Stimulated activated CD4-positive, alpha-beta T cell treated with anti-CD3 and anti-CD28 coated beads, Interleukin-15, amount 100 ng/mL, for 1 hour (primary cell): ENCODE measurements at places on chromosomes 2 and 18.

GRCh38 chr2:177306550-177306949, 42.0 kb upstream of the NFE2L2 start:
- DNase-seq, result no peak

DNA sequence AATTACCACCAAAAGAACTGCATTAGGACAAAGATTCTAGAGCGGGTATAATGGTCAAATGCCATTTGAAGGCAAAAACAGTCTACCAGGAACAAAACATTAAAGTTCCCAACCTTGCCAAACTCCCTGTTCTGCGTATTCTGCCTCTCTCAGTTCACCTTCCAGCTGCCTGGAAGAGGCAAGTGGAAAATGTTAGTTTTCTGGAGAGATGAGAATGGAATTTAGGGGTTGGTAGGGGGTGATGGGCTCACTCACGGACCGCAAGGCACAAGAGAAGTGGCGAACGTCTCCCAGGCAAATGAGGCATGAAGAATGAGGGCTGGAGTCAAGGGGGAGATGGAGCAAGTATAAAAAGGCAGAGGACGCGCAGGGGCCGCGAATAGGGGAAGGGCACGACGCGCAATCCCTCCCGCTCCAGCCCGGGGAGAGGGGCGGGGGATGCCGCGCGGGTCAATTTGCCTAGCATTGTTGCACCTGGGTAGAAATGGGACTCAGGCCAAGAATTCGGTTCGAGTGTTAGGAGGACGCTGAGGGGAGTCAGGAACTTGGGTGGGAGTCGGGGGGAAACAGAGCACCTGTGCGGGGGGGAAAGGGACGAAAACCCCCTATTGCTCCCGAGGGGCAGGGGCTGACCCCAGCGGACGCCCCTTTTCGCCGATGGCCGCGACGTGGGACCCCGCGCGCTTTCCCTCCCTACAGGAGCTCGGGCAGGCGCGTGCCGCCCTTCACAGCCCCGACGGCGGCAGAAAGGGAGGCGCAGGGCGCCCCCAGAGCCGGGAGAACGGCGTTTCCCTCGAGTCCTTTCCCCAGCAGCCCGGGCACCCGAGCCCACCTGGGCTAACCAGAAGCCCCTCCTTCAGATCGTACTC, 573 bp downstream of the PAIP2B start:
- DNase-seq, result peak; percentile 3

GRCh38 chr18:486929-487740, 13.4 kb downstream of the COLEC12 start:
- DNase-seq, result no peak

DNA sequence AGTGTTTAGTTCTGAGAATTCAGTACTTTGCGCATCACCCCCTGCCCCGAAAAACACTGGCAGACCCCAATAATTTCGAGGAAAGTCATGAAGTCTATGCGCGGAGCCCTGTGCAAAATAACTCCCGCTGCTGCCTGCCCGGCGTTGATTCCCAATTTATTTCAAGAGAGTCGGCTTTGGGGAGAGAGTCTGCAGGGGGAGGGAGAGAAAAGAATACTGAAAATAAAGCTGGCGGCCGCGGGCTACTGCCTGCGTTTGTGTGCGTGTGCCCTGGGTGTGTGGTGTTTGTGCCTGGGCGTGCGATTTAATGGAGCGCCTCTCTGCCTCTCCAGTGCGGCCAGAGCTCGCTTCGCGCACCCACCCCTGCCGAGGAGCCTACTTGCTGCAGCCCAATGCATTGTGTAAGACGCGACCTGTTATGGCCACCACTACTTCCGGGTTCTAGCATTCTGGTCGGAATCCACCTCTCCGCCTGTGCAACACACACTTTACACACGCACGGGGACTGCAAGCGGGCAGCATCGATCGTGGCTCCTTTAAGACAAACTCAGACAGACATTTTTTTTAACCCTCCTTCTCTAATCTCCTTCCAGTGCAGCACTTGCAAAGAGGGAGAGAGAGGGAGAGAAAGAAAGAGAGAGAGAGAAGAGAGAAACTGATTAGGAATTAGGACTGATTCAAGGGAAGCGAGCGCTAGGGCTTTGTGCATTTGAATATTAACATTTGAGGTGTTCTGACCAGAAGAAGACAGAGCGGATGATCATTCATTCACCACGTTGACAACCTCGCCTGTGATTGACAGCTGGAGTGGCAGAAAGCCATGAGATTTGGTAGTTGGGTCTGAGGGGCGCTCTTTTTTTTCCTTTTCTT, at the start of gene MEIS1:
Gene MEIS1 (plus strand): TSS at position 447 of the 870 bp plus-strand sequence. CDS start 732 bp downstream, outside the sequence.
- DNase-seq, result no peak

DNA sequence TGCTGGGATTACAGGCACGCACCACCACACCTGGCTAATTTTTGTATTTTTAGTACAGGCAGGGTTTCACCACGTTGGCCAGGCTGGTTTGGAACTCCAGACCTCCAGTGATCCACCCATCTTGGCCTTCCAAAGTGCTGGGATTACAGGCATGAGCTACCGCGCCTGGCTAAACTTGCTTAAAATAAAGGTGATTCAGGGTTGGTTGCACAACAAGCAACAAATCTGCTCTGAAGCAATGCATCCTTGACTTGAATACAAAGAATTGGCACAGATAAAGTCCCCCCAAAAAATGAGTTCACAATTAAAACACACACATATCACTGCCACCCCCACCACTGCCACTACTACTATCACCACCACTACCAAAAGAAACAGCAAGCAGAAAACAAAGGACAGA, 34.9 kb downstream of the CCDC88A start:
- DNase-seq, result no peak

GRCh38 chr2:45332094-45332493, 279.0 kb downstream of the SRBD1 start:
- no peak for DNase-seq

DNA sequence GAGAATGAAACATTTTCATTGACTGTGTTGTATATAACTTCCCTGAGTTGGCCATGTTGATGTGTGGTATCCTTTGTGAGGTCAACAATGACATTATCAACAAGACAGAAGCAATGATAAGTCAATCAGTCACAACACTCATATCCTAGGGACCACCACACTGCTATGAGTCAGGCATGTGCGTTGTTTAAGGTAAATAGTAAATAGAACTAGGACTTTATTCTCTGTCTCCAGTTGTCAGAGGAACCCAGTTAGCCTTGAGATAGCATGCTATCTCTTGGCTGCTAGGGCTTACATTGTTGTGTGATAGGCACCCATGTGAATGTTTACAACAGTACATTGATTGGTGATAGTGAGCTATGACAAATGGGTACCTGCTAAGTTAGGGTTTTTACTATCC, 37.3 kb downstream of the GPD2 start:
- no peak for DNase-seq

DNA sequence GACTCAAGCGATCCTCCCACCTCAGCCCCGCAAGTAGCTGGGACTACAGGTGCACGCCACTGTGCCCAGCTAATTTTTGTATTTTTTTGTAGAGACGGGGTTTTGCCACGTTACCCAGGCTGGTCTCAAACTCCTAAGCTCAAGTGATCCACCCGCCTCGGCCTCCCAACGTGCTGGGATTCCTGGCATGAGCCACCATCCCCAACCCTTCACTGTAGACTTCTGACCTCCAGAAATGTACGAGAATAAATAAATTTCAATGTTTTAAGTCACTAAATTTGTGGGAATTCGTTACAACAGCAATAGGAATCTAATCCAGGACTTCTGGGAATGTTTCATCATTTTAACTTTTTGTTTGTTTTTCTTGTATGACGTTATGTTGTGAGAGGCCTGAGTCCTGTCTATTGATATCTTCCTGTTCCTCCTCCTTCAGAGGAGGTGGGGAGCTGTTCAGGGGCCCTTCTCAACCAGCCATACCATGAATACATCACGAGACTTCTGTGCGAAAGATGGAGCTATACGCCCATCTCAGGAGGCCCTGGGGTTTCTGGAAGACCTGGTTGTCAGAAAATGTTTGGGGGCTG, 40.0 kb downstream of the TEX44 start:
- no peak for DNase-seq

DNA sequence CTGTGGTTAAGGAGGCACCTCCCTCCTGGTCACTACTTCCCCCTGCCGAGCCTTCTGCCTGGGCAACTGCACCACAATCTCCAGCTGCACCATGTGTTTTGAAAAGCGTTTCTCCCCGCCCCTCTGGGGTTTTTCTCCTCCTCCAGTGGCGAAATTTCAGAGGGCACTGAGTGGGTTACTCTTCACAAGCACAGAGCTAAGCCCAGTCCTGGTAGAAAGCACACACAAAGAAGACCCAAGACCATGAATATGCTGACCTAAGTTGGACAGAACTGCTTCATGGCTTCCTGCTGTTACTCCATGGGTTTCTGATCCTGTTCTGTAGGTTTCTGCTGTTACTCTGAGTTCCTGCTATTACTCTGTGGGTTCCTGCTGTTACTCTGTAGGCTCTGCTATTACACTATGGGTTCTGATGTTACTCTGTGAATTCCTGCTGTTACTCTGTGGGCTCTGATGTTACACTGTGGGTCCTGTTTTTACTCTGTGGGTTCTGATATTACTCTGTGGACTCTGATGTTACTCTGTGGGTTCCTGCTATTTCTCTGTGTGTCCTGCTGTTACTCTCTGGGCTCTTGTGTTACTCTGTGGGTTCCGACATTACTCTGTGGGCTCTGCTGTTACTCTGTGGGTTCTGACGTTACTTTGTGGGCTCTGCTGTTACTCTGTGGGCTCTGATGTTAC, 216.6 kb downstream of the RTP5 start:
- DNase-seq, result no peak

- DNase-seq, result no peak
Measured at GRCh38 chr2:12705230-12705629, 11.5 kb upstream of the TRIB2 start.

GRCh38 chr18:49020621-49021021, 69.9 kb upstream of the SMAD7 start:
- no peak for DNase-seq
